Stimulated activated CD4-positive, alpha-beta T cell treated with anti-CD3 and anti-CD28 coated beads, TNF-alpha, amount 100 ng/mL, for 24 hours (primary cell): ENCODE measurements at places on chromosomes 5 and 9.
A peak's percentile ranks its signal among the peaks of the same experiment; 100 is the strongest.

- DNase-seq, result no peak
Observed at GRCh38 chr9:19171271-19171670, 44.0 kb upstream of the PLIN2 start.

- no peak for DNase-seq
Observed at GRCh38 chr5:116360008-116360853, 214.4 kb downstream of the SEMA6A start.

DNA sequence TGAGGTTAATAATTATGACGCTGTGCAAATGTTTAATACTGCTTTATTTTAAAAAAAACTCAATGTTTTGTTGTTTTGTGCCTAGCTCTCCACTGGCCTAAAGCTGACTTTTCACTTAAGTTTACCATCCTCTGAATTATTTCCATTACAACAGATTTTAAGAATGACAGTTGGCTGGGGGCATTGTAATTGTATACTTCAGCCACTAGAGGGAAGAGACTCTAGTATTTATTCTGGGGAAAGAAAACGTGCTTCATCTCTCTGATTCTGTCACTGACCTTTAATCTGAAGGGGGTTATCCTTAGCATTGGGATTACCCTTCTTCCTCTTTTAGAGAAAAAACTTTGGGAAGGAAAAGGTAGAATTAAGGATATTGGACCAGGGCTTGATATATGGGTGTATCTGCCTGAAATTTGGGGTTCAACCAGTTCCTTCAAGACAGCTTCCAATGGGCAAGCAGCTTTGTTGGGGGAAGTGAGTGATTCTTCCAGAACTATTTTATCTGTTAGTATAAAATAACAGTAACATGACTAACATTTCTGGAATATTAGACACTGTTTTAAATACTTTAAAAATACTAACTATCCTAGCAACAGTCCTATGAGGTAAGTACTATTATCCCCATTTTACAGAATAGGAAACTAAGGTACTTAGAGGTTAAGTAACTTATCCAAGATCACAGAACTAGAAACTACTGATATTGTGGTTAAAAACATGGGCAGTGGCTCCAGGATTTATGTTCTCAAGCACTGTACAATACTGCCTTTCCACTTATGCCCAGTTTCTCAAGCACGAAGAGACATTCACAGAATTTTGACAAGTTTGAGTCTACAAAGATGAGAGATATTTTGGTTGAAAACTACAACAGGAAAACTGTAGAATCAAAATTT, 208.4 kb downstream of the CD180 start:
- DNase-seq, result no peak

GRCh38 chr9:113988385-113989016, 89.6 kb downstream of the AMBP start:
- DNase-seq, result no peak

DNA sequence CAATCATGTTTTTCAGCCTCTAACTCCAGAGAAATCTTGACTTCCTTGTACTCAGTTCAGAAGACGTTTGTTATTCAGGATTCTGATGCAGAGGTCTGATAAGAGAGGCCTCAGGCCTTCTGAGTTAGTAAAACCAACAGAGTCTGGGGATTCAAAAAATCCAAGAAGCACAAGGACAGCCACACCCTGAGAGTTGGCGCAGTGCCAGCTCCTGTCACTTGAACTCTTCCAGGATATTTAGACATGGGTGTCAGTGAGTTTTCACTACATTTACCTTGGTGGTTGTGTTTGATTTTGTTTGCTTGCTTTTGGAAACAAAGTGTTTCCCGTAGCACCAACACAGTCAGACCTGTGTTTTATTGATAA, 41.6 kb upstream of the PDE8B start:
- no peak for DNase-seq

GRCh38 chr9:4798281-4799032, 5.7 kb downstream of the RCL1 start:
- no peak for DNase-seq

- DNase-seq, result no peak
Observed at GRCh38 chr5:172753101-172753500, 17.9 kb downstream of the DUSP1 start.

- no peak for DNase-seq
Observed at GRCh38 chr9:137836831-137837241, 40.7 kb upstream of the CACNA1B start.

GRCh38 chr5:999032-999501, 9.5 kb upstream of the NKD2 start:
- no peak for DNase-seq

DNA sequence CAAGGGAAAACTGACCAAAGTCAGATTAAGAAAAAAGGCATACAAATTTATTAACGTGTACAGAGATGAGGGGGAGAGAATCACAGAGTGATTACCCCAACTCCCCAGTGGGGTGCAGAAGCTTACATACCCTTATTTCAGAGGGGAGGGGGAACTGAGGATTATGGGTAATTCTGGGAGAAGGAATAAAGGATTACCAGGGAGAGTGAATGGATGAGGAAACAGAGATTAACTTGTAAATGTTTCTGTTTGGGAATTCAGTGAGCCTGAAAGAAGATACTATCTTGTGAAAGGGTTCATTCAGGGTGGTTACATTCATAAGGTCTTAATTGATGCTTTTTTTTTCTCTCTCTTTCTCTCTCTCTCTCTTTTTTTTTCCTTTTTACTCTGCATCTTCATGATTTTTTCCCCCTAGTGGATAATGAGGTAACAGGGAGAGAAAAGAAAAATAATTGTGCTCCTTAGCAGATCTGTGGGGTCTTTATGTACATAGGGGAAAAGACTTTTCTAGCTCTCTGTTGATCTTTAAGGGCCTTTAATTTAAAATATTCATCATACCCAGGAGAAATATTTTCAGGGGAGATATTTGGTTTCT, 49.4 kb downstream of the TARS1 start:
- no peak for DNase-seq

GRCh38 chr5:76356887-76357286, 46.2 kb upstream of the IQGAP2 start:
- DNase-seq, result no peak

- no peak for DNase-seq
Observed at GRCh38 chr5:17157294-17157693, 60.1 kb upstream of the BASP1 start.

- no peak for DNase-seq
Observed at GRCh38 chr5:6606884-6607558, 25.8 kb downstream of the NSUN2 start.

DNA sequence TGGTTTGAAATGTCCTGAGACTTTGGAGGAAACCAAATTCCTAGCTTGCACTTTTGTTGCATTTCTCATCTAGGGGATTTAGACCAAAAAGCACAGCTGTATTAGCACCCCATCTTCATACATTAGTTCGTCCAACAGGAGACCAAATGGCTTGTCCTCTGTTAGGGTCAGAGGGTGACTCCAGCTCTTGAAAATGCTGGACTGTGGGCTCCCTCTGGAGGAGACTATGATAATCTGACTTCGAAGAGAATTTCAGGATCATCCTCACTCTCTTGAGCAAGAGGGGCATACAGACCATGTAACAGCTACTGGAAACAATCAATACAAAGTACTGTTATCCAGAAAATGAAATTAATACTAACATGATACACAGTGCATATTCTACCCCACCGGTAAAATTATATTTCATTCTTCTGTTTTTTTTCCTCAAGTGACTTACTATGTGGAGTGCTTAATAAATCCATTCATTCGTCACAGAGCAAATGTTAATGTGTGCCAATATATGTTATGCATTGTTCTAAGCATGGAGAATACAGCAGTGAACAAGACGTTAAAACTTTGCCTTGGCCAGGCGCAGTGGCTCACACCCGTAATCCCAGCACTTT, 63.7 kb upstream of the PPP2CA start:
- peak; percentile 27 for DNase-seq

- DNase-seq, result no peak
Observed at GRCh38 chr9:31334837-31335528, 1049.5 kb upstream of the ACO1 start.

- DNase-seq, result no peak
Observed at GRCh38 chr9:1238407-1238806, 188.2 kb downstream of the DMRT2 start.

DNA sequence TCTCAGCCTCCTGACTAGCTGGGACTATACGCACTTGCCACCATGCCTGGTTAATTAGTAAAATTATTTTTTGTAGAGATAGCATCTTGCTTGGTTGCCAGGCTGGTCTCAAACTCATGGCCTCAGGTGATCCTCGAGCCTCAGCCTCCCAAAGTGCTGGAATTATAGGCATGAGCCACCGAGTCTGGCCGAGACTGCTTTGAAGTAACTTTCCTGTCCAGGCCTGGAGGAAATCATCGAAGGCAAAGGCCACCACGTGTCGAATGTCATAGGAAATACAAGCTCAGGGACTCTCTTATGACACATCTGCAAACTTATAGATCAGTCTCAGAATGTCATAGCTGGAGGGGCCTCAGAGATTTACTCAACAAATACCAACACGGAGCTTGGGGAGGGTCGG, 25.1 kb downstream of the RAPGEF1 start:
- DNase-seq, result no peak

DNA sequence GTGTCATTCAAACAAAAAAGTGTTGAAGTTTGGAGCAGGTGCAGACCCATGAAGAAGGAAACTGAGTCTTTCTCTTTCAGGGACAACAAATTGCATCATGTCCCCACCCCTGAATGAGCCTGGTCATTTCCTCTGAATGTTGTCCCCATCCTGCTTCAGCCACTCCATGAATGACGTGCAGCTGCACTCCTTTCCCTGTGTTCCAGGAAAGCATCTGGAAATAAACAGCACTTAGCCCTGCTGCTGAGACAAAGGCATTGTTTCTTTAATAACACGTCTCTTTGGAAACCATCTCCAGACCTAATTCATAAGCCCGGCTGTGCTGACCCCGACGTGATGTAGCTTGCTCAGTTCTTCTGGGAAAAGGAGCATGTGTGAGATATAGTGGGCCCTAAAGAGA, 682.3 kb downstream of the BRINP1 start:
- DNase-seq, result no peak

GRCh38 chr5:56490971-56491468, 257.9 kb upstream of the ANKRD55 start:
- DNase-seq, result peak; percentile 44

DNA sequence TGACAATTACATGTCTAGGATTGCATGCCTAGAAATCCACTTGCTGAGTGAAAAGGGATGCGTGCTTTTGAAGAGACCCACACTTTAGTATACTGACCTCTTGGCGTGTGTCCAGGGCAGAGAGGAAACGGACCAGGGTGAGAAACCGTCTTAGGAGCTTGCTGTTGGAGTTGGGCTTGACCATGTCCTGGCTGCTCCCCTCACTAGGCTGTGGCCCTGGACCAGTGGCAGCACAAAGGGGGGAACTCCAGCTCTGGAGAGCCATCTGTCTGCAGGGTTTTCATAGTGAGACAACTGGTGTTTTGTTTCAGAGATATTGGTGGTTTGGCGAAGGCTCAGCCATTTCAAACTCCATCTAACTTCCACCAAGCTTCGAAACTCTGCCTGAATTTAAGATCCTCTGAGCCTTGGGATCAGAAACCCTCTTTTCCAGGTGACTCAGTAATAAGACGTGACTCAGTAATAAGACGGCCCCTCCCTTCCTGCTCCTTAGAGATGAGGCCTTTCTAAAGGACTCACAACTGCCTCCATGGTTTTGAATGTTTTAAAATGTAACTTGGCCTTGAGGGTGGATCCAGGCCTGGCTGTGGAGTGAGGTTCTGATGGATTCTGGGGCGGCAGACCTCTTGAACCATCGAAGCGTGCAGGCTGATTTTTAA, 165.8 kb downstream of the MELK start:
- DNase-seq, result no peak

- DNase-seq, result no peak
Observed at GRCh38 chr5:98301547-98301946, 471.9 kb upstream of the RGMB start.

- no peak for DNase-seq
Observed at GRCh38 chr5:174236070-174236469, 190.6 kb downstream of the NSG2 start.

DNA sequence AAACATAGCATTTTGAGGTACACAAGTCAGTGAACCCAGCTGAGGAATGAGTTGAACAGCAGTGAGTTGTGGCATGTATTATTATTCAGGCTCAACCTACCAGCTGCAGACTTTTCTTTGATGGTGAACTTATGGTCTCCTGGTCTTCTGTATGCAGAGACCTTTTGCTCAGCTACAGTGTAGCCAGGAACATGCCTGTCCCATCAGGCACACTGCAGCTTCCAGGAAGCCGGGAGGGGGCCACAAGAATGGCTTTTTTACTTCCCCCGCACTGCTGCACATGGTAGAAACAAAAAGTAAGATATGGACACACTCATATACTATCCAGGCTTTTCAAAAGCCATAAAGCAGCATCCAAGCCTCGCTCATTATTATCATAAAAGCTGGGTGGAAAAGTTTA, 65.3 kb upstream of the PLPP1 start:
- DNase-seq, result no peak

DNA sequence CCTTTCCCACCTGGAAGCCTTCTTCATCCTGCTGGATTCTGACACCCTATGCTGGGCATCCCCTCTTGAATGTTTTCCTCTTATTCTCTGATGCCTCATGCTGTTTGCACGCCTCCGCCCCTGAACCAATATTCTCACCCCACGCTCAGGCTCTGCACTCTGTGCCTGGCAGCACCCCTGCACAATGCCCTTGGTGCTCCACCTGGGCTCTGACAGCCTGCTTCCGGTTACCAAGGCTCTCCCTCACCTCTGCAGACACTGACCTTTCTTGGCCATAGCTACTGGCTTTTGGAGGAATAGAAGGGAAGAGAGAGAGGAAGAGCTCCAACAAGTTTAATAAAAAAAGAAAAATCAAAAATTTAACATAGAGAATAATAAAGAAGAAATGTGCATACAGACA, 108.7 kb upstream of the SHB start:
- no peak for DNase-seq

DNA sequence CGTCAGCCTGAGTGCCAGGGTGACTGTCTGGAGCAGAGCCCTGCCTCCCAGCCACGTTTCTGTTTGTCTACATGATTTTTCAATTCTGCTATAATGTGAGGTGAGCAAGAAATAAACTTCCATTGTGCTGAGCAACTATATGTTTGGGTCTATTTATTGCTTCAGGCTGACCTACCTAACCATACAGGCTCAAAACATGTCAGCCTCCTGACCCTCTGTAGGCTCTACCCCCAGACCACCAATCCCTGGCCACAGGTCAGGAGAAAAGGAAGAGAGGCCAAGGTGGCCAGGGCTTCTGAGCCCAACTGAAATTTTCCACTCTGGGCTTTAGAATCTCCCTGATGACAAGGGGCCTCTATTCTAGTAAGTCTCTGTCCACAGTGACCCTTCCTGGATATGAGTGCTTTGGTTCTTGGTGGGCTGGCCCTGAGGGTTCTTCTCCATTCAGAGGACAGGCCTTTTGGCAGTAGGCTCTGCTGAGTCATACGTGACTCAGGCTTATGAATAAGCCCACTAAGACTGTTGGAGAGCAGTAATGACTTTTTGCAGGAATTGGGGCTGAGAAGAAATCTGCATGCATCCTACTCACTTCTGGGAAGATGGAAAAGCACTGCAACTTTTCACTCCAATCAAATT, 117.2 kb upstream of the TBCA start:
- DNase-seq, result no peak

GRCh38 chr9:592225-592624, 249.3 kb upstream of the DMRT1 start:
- no peak for DNase-seq

GRCh38 chr5:52580921-52581320, 206.8 kb upstream of the ITGA1 start:
- DNase-seq, result no peak
